Osteoblast (primary cell): ENCODE measurements at places on chromosomes 2 and 18. TPM values are rescaled to one million over a fixed set of nuclear protein-coding genes. Genes with fewer than 3 reads are reported as not detected.

DSC3 gene
- under 0.01 TPM in 2 replicates for total RNA-seq

CTLA4 gene
- under 0.01 TPM in 1 of 2 replicates, not detected in the other for total RNA-seq

PLCD4 gene
- 2.5 and 4.4 TPM in 2 replicates for total RNA-seq

SETBP1 gene
- 22.8 and 23.0 TPM in 2 replicates for total RNA-seq

GRP gene
- not detected in 2 replicates for total RNA-seq

LIPG gene
- total RNA-seq: 2.2 and 3.5 TPM in 2 replicates

EFEMP1 gene
- total RNA-seq: 1,402 and 1,564 TPM in 2 replicates

CELF4 gene
- not detected in 2 replicates for total RNA-seq
